ENCODE measurements at places on chromosomes 4 and X.

DNA sequence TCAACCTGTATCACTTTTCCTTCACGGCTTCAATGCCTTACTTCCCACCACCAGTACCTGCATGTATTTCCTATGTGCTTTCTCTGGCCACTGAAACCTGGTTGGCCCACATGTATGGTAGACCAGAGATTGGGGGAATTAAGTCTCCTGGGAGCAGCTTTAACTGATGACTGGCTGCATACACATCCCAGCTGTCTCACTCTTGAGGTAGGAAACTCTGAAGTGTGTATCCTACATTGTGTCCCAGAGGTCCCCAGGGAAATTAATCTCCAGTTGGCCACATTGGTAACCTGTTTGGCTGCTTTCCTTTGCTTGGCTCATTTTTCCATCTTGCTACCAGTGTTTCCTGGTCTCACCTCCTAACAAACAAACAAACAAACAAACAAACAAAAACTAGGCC lies 124.4 kb downstream of the ZNF827 start:
- no peak for DNase-seq

GRCh38 chr4:62135565-62136156 lies 935.5 kb downstream of the ADGRL3 start:
- DNase-seq, result no peak

DNA sequence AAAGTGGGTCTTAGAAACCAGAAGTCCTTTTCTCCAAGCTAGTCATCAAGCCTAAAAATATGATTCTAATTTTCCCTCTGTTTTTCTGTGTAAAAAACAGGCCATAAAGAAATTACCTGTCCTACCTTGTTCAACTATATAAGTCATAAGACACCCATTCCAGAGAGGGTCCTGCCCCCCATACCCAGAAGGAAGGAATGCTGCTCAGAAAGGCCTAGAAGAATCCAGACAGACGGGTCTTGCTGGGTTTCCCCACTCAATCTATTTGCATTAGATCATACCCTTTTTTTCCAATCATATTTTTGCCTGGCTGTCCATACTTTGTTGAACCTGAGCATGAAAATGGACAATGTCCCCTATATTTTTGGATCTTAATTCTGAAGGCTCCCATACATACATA lies 16.3 kb upstream of the XAGE2 start:
- no peak for DNase-seq

DNA sequence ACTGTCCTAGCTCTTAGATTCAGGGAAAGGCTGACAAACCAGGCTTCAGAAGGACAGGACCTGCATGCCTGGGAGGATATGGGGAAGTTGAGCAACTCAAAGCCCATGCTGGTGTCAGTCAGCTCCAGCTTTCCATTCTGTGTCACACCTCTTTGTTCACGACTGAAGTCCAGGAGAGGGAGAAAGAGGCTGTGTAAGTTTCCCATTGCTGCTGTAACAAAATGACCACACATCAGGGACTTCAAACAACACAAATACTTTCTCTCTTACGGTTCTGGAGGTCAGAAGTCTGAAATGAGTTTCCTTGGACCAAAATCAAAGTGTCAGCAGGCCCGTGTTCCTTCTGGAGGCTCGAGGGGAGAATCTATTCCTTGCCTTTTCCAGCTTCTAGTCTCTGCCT lies 50.6 kb upstream of the STX18 start:
- DNase-seq, result no peak

DNA sequence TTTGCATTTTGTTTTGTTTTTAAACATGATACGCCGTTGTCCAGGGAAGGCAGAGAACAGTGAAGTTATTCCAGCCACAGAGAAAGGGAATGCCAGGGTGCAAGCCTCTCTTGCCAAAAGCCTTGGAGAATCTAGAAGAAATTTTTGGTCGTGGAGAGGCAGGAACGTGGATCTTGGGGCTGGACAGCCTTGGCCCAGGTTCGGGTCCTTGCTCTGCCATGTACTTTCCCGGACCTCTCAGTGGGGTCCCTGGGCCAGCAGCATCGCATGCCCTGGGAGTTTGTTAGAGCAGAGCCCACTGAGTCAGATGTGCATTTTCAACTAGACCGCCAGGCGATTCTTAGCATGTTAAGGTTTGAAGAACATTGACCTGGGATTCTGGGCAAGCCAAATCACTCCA lies 18.6 kb downstream of the FAM9A start:
- DNase-seq, result no peak
